ENCODE measurements at places on chromosomes 13 and 19.

DNA sequence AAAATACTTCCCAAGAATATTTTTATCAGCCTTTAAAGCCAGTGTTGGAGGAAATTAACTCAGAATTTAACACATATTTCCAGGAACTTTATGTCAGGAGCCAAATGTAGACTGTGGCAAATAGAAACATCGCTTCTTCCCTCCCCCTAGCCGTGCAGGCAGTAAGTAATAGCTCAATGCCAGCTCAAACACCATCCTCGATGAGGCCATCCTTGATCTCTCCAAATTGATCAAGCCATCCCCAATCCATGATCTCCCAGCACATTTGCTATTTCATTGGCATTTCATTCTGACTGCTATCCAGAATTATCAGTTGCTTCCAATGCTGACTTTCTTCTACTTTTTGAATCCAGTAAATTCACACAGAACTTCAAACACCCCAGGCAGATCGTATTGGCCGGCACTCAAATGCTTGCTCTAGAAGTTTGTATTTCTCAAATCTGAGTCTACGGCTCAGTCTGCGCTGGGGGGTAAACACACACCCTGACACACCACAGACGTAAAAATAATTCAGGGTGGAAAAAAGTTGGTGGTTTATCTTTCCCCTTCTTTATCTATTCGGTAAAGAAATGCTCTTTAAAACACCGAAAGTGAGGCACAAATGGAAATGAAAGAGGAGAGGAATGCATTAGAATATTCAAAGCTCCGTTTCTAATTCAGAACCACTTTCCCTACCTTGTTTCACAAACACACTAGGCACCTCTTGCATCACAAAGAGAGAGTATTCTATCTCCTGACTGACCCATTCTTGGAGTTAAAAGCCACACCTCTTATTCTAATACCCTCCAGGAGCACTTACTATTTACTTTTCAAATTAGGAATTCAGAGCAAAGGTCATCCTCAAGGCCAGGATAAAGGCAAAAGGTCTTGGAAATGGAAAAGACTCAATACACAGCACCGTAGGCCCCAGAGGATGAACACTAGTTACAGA is 991 bp downstream of the OBI1 start:
- no peak for DNase-seq

- DNase-seq = no peak
Measured at GRCh38 chr13:58085819-58086218, 454.3 kb downstream of the PCDH17 start.

- no peak for DNase-seq
Measured at GRCh38 chr19:17389957-17390664, 3.9 kb downstream of the CCDC194 start.

GRCh38 chr13:112752711-112753541 is 63.1 kb downstream of the ATP11A start:
- DNase-seq = no peak

GRCh38 chr19:3458229-3459088 is 21.9 kb downstream of the SMIM24 start:
- no peak for DNase-seq

GRCh38 chr13:98386637-98387036 is 190.3 kb downstream of the STK24 start:
- no peak for DNase-seq

- DNase-seq = no peak
Measured at GRCh38 chr13:25910991-25911419, 140.8 kb downstream of the SHISA2 start.

DNA sequence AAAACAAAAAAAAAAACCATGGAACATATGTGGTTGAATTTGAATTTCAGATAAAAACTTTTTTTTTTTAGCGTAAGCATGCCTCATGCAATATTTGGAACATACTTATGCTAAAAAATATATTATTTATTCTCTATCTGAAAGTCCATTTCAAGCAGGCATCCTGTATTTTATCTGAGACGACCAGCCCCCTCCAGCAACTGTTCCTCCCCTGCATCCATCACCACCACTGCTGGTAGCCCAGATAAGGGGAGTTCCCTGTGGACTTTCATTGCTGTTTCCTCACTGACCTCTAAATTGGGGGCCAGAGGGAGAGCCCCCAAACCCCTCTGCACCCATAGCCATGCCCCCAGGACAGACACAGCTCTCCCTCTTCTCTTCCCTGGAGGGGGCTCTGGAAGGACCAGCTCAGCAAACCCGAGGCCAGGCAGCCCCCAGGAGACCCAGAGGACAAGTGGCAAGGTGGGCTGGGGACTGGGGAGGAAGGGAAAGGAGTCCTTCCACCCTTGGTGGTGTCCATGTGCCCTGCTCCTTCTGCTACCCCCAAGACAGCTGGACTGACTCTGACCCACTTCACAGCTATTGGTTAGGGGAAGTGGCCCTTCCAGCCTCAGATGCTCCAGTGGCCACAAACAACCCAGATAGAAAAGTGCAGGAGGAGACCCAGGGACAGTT is 6.6 kb upstream of the SIGLEC12 start:
- DNase-seq = no peak

DNA sequence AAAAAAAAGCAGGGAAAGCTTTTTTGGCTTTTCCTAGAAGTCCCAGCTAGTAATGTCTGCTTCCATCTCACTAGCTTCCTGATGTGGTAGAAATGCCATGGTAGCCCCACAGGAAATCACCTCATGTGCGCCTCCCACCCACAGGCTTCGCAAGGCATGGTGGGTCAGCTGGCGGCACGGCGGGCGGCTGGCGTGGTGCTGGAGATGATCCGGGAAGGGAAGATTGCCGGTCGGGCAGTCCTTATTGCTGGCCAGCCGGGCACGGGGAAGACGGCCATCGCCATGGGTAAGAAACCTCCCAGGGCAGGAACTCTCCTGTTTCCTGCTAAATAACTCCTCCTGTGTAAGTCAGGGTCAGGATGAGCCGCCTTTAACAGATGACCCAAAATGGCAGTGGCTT is 10.4 kb downstream of the RUVBL2 start:
- no peak for DNase-seq

GRCh38 chr13:99383511-99383921 is 76.3 kb upstream of the GPR183 start:
- no peak for DNase-seq

DNA sequence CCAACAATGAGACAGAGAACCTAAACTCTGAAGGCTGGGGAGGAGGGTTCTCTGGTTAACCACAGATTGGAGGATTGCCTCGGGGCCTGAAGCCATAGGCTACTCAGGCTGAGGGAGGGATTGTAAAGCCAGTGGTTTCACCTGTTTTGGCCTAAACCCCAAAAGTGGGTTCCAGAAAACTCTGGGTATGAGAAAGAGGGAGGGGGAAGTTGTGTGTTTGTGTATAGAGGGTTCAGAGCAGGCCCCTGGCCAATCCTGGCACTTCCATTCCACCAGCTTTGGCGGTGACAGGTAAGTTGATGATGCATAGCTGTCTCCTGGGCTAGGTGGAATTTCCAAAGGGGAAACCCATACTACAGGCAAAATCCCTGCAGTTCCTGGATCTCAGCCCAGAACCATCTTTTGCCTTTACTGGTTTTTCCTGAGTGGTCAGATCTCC is 13.5 kb upstream of the CCDC97 start:
- no peak for DNase-seq

GRCh38 chr19:40805258-40805868 is 6.4 kb downstream of the EGLN2 start:
- DNase-seq = no peak

- no peak for DNase-seq
Measured at GRCh38 chr19:3283246-3283751, 58.8 kb downstream of the CELF5 start.

- DNase-seq = no peak
Measured at GRCh38 chr13:29510651-29511084, 84.8 kb downstream of the SLC7A1 start.

- DNase-seq = no peak
Measured at GRCh38 chr13:99871249-99871898, 100.2 kb downstream of the ZIC5 start.

- no peak for DNase-seq
Measured at GRCh38 chr13:105602956-105603670, 932.3 kb downstream of the EFNB2 start.

- DNase-seq = no peak
Measured at GRCh38 chr13:44292545-44292944, 81.1 kb upstream of the SERP2 start.

DNA sequence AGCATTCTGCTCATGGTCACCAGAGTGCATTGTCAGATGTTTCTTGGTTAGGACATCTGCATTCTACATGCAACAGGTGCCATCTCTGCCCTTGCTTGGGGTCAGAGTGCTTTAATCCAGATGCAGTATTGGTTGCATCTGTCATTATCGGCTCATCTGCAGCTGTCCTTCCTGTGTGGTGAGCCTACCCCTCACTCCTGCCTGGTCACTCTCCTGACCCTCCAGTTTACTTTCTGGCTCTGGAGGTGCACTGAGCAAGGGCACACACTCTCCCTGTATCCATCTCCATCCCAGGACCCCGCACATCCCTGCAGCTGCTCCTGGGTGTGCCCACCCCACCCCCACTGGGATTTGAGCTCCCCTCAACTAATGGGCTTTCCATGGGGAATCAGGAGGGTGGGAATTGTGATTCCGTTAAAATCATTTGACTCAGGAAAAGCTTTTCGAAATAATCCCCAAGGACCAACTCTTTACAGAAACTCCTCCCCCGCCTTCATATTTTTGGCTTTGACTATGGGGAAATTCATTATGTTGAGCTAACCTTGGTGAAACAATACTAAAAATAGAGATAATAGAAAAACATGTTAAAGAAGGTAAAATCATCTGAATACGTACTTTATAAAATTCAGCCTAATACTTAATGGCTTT is 70.2 kb downstream of the COL4A2 start:
- no peak for DNase-seq

GRCh38 chr13:103952183-103952582 is 886.0 kb upstream of the SLC10A2 start:
- no peak for DNase-seq

GRCh38 chr19:6717441-6717971 is 2.9 kb downstream of the C3 start:
- no peak for DNase-seq

DNA sequence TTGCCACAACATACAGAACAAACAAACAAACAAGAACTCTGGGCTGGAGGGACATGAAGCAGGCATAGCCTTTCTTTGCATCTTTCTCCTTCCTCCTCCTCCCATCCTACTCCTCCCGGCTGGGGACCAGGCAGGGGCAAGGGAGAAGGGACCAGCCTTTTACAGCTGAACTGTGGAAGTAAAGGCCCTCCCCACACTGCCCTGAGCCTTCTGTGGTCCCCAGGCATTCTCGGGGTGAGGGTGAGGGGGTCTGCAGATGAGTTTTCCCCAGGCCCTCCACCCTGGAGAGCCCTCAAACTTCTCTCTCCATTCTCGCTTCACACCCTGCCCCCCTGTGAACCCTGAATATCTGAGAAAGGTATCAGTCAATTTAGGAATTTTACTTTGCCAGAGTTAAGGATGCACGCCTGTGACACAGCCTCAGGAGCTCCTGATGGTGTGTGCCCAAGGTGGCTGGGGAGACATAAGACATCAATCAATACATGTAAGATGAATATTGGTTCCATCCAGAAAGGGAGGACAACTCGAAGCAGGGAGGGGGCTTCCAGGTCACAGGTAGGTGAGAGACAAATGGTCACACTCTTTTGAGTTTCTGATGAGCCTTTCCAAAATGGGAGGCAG is 170.9 kb downstream of the COL4A1 start:
- DNase-seq = no peak

DNA sequence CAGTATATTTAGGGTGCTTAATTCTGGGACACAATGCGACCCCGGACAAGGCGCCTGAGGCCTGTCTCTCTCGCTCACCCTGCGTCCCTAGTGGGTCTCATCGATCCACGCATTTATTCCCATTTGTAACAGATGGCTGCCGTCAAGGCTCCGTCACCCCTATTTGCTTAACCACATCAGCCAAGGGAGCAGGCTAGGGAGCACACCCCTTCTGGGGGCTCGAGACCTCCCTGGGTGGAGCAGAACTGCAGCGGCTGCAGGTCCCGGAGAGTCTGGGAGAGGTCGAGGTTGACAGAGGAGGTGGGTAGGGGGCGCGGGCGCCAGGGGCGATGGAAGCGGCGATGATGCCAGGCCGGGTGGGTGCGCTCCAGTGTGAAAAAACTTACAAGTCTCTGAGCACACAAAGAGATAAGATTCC is 507 bp downstream of the ALG5 start:
- peak; percentile 21 for DNase-seq

GRCh38 chr13:43786766-43787517 is at the start of gene ENOX1:
Gene ENOX1, minus strand, starts transcription at chr13:43786972.
- DNase-seq = no peak

GRCh38 chr19:23788411-23788810 is 29.7 kb upstream of the ZNF681 start:
- no peak for DNase-seq

GRCh38 chr13:40158218-40158617 is 502.8 kb downstream of the COG6 start:
- DNase-seq = no peak

DNA sequence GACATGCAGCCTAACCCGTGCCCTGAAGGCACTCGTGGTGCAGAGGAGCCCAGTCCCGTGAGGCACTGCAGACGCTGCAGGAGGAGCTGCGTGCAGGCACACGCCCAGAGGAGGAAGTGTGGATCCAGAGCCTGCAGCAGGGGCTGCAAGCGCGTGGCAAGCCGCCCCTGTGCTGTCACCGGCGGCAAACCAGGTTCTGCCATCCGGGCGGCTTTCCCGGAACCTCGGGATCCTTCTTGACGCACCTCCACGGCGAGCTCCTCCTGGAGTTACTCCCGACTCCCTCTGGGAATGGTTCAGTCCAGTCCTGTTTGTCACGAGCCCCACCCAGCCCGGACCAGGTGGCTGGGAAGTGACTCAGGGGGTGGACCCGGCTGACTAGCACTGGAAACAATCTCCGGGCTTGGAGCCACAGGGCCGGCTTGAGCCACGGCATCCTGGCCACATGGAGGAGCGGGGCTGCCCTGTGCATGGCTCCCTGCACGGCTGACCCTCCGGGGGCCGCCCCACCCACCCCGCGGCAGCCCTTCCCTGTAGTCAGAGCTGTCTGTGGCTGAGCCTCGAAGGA is 10.2 kb downstream of the DPP9 start:
- no peak for DNase-seq

- no peak for DNase-seq
Measured at GRCh38 chr13:84870190-84870589, 929.0 kb downstream of the SLITRK6 start.

GRCh38 chr13:99307648-99308339 is 595 bp upstream of the GPR183 start:
- peak; percentile 18 for DNase-seq

GRCh38 chr19:45790942-45791341 is 1.7 kb downstream of the DMWD start:
- peak; percentile 40 for DNase-seq

DNA sequence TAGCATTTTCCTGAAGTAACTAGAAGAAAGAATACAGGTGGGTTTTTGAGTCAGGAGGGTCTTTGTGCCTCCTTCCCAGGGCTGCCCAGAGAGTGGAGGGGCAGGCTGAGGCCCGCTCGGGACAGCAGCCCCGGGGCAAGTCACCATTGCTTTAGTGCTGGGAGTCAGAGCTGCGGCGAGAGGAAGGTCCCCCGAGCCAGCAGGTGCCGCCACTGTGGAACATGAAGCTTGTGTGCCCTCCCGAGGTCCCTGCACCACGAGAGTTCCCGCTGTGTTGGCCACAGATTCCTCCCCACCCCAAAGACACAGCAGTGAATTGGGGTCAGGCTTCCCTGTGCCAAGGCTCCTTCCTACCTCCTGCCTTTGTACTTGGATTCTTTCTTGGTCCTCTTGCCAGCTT is 50.9 kb upstream of the TEX29 start:
- no peak for DNase-seq

Data from bone marrow (tissue), 2 donors.